ENCODE measurements at places on chromosomes 7 and 10. TPM values are rescaled to one million over a fixed set of nuclear protein-coding genes. Genes with fewer than 3 reads are reported as not detected.
A peak's percentile ranks its signal among the peaks of the same experiment; 100 is the strongest.

GRCh38 chr10:89466599-89467035 is 52.2 kb downstream of the IFIT5 start:
- no peaks in the 10 kb centered on the region for H3K27me3 ChIP-seq
- peak; percentile 48 for DNase-seq
- no peak overlapping the region for H3K27ac ChIP-seq
- H3K36me3 ChIP-seq, result no peaks in the 10 kb centered on the region
- no peaks in the 10 kb centered on the region for H3K4me1 ChIP-seq

DNA sequence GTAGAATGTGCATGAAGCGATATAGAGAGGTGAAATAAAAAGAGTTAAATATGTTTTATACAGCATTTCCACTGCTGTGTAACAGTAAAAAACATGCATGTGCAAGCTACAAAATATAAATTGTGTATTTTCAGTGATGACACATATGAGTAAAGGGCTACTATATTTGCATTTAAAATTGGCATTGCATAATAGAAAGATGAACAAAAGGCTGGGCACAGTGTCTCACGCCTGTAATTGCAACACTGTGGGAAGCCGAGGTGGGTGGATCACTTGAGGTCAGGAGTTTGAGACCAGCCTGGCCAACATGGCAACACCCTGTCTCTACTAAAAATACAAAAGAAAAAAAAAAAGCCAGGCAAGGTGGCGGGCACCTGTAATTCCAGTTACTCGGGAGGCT is 79.8 kb upstream of the CCDC71L start:
- no peak for DNase-seq
- H3K27me3 ChIP-seq, result no peaks in the 10 kb centered on the region
- no peak overlapping the region for H3K27ac ChIP-seq
- no peaks in the 10 kb centered on the region for H3K36me3 ChIP-seq

The DPP6 gene
- polyA plus RNA-seq, result not detected

The THSD7A gene
- polyA plus RNA-seq, result 1.1 TPM

The BTBD16 gene
- polyA plus RNA-seq, result not detected

- H3K4me3 ChIP-seq, result no peak overlapping the region
- H3K27ac ChIP-seq, result no peak overlapping the region
- H3K27me3 ChIP-seq, result no peaks in the 10 kb centered on the region
- H3K4me1 ChIP-seq, result no peaks in the 10 kb centered on the region
- DNase-seq, result no peak
Measured at GRCh38 chr7:142787783-142788182, 17.0 kb downstream of the PRSS2 start.

The RPEL1 gene
- polyA plus RNA-seq, result 0.21 TPM

GRCh38 chr7:151758622-151759540 is 118.0 kb downstream of the PRKAG2 start:
- no peak overlapping the region for H3K27ac ChIP-seq
- H3K36me3 ChIP-seq, result no peaks in the 10 kb centered on the region
- DNase-seq, result no peak
- no peaks in the 10 kb centered on the region for H3K27me3 ChIP-seq

- no peaks in the 10 kb centered on the region for H3K36me3 ChIP-seq
- peaks cover 9% of the 10 kb centered on the region for H3K27me3 ChIP-seq
- no peak for DNase-seq
- peaks cover 6% of the 10 kb centered on the region for H3K4me1 ChIP-seq
Measured at GRCh38 chr10:129464251-129464650, 2.8 kb upstream of the MGMT start.

DNA sequence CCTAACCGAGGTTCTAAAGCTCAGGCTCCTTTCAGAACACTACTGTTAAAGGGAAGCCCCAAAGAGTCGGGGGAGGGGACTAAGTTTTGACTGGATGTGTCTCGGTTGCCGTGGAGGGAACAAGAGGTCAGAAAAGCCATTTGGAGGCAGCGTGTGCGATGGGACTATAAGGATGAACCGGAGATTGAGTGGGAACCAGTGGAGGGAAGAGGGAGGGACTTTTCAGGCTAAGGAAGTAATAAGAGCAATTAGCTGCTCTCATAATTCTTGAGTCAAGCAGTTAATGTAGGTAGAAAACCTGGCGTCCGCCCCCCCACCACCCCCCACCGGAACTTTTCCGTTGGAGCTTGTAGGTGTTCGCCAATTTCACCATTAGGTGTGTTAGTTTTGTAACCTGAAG is 491 bp upstream of the AKAP9 start:
- H3K4me3 ChIP-seq, result peak overlapping the region; percentile 95
- H3K27me3 ChIP-seq, result peaks cover 32% of the 10 kb centered on the region

GRCh38 chr7:130140551-130141160 is 64.5 kb downstream of the TMEM209 start:
- H3K4me1 ChIP-seq, result peaks cover 5% of the 10 kb centered on the region
- peaks cover 22% of the 10 kb centered on the region for H3K27me3 ChIP-seq
- peak; percentile 54 for DNase-seq

DNA sequence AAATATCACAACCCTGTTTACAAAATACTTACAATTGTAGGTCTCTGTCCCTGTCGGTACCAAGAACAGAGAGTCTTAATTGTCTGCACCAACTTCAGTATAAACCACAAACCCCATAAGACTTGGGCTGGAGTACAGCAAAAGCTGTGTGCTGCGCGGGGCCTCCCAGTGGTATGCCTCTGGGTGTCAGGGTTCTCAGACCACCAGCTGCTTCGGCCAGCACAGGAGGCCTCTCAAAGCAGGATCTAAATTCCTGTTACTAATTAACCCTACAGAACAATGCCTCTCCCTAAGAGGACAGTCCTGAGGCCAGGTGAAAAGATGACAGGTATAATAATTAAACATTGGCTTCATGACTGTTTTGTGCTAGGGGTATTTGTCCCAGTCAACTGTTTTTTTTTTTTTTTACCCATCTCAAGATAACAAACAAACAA is 957 bp upstream of the SVIL start:
- H3K27me3 ChIP-seq, result no peaks in the 10 kb centered on the region
- peak; percentile 51 for DNase-seq
- peak overlapping the region; percentile 18 for H3K27ac ChIP-seq
- H3K4me3 ChIP-seq, result no peak overlapping the region
- H3K36me3 ChIP-seq, result no peaks in the 10 kb centered on the region
- peaks cover 34% of the 10 kb centered on the region for H3K4me1 ChIP-seq

DNA sequence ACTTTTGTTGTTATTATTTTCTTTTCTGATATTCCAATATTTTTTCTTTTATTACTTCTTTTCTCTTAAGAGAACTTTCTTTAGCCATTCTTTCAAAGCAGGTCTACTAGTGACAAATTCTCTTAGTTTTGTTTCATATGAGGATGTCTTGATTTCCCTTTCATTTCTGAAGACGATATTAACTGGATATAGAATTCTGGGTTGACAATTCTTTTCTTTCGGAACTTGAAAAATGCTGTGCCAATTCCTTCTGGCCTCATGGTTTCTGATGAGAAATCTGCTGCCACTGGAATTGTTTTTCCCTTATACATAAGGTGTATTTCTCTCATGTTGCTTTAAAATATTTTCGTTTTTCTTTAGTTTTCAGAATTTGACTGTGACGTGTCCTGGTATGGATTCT is 97.0 kb upstream of the KIF5B start:
- H3K4me1 ChIP-seq, result no peaks in the 10 kb centered on the region
- no peaks in the 10 kb centered on the region for H3K36me3 ChIP-seq
- DNase-seq, result no peak
- no peak overlapping the region for H3K27ac ChIP-seq

The STEAP1 gene
- 14.9 TPM for polyA plus RNA-seq

The CDK14 gene
- 11.2 TPM for polyA plus RNA-seq

GRCh38 chr7:70082099-70082611 is 483.9 kb downstream of the AUTS2 start:
- no peaks in the 10 kb centered on the region for H3K27me3 ChIP-seq
- DNase-seq, result no peak
- no peak overlapping the region for H3K4me3 ChIP-seq
- H3K27ac ChIP-seq, result no peak overlapping the region
- H3K36me3 ChIP-seq, result no peaks in the 10 kb centered on the region

The RASA4B gene
- 1.1 TPM for polyA plus RNA-seq

DNA sequence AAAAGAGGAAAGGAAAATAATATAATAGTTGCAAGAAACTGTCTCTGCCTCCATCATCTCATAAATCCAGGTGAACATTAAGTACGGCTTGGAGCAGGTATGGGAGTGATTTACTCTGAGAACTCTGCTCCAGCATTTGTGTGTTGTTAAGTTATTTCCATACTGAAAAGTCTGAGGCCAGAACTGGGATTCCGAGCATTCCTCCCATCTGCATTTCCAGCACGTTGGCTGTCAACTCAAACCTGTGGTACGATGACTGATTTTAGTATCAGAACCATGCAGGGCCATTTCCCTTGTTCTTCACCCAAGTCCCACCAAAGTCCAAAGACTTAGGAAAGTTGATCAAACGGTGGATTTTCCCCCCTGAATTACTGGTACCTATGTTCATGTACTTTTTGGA is 104.9 kb downstream of the CREB5 start:
- peaks cover 28% of the 10 kb centered on the region for H3K4me1 ChIP-seq
- peak; percentile 66 for DNase-seq
- H3K27me3 ChIP-seq, result no peaks in the 10 kb centered on the region
- H3K27ac ChIP-seq, result no peak overlapping the region
- H3K4me3 ChIP-seq, result peak overlapping the region; percentile 8
- H3K36me3 ChIP-seq, result no peaks in the 10 kb centered on the region

The CFAP58 gene
- polyA plus RNA-seq, result 0.24 TPM

The EGFR gene
- 1.5 TPM for polyA plus RNA-seq

The SLC26A4 gene
- not detected for polyA plus RNA-seq

DNA sequence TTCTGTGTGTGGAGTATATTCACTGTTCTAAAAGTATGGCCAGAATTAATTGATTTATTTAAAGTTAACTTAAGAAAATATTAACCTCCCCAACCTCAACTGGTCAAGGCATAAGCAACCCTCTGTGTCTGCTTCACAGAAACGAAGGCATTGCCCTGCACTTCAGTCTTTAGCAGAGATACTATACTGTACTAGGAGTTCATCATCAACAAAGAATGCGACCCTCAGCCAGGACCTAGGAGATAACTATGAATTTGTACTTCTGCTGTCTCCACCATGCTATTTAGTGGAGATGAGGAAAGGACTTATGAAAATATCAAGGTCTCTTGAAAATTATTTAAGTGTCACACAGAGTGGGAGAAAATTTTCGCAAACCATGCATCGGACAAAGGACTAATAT is 35.7 kb upstream of the SEMA3D start:
- H3K27ac ChIP-seq, result no peak overlapping the region
- H3K27me3 ChIP-seq, result no peaks in the 10 kb centered on the region
- no peaks in the 10 kb centered on the region for H3K36me3 ChIP-seq
- H3K4me3 ChIP-seq, result no peak overlapping the region
- no peaks in the 10 kb centered on the region for H3K4me1 ChIP-seq
- no peak for DNase-seq

The C10orf62 gene
- polyA plus RNA-seq, result not detected

The ADRA2A gene
- 0.61 TPM for polyA plus RNA-seq

All from GM23338 (cell line).